ENCODE measurements at places on chromosomes 7 and 10. TPM values are rescaled to one million over a fixed set of nuclear protein-coding genes. Genes with fewer than 3 reads are reported as not detected.

DNA sequence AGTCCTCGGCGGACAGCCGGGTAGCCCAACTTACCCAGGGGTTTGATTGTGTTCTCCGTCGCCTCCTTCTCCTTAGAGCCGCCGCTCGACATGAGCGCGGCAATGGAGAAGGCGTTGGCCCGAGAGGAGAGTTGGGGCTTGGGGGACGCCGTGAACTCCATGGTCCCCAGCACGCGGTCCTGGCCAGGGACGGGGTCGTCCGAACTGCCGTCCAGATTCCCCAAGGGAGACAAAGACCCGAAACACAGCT is 515 bp downstream of the TBX20 start:
- DNase-seq, result no peak

GRCh38 chr10:48842231-48842630 is 97.4 kb downstream of the LRRC18 start:
- peak; percentile 43 for DNase-seq

DNA sequence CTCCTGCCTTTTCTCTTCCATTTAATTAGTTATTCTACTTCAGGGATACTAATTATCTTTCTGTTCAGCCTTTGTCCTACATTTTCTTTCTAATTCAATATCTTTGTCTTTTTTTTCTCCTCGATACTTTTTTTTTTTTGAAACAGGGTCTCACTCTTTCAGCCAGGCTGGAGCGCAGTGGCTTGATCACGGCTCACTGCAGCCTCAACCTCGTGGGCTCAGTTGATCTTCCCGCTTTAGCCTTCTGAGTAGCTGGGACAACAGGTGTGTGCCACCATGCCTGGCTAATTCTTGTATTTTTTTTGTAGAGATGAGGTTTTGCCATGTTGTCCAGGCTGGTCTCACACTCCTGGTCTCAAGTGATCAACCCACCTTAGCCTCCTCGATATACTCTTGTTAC is 38.9 kb downstream of the CCSER2 start:
- DNase-seq, result no peak

DNA sequence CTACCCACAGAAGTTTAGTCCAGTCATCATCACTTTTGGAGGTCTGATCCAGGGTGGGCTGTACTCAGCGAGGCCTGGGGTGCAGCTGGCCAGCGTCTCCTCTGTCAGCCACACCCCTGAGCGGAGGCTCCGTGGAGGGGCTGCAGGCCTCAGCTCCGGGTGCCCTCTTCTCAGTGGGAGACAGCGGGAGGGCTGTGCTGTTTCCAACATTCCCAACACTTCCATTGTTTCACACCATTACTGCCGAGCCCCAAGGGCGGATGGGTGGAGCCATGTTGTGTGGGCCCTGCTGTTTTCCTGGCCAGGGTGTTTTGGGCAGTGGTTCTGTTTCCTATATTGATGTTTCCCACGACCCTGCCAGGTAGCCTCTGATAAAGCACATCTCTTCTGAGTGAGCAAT is 95.0 kb downstream of the MKI67 start:
- DNase-seq, result no peak

The HYAL4 gene
- total RNA-seq, result not detected
